Renal pelvis (tissue), 12 donors: ENCODE measurements at places on chromosomes 6 and 20. TPM values are rescaled to one million over a fixed set of nuclear protein-coding genes. Genes with fewer than 3 reads are reported as not detected.

DNA sequence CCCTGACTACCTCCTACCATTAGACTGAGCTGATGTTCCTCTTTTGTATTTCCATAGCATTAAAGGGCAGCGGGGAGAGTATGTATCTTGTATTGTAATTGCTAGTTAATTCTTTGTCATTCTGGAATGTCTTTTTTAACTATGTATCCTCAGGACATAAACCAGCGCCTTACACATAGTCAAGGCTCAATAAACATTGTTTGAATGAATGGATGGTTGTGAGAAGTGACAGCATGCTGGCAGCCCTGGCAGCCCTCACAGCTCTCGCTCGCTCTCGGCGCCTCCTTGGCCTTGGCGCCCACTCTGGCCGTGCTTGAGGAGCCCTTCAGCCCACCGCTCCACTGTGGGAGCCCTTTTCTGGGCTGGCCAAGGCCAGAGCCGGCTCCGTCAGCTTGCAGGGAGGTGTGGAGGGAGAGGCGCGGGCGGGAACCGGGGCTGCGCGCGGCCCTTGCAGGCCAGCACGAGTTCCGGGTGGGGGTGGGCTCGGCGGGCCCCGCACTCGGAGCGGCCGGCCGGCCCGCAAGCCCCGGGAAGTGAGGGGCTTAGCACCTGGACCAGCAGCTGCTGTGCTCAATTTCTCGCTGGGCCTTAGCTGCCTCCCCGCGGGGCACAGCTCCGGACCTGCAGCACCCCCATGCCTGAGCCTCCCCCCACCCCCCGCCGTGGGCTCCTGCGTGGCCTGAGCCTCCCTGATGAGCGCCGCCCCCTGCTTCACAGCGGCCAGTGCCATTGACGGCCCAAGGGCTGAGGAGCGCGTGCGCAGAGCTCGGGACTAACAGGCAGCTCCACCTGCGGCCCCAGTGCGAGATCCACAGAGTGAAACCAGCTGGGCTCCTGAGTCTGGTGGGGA lies 93.1 kb downstream of the RNF182 start:
- no peak for DNase-seq

DNA sequence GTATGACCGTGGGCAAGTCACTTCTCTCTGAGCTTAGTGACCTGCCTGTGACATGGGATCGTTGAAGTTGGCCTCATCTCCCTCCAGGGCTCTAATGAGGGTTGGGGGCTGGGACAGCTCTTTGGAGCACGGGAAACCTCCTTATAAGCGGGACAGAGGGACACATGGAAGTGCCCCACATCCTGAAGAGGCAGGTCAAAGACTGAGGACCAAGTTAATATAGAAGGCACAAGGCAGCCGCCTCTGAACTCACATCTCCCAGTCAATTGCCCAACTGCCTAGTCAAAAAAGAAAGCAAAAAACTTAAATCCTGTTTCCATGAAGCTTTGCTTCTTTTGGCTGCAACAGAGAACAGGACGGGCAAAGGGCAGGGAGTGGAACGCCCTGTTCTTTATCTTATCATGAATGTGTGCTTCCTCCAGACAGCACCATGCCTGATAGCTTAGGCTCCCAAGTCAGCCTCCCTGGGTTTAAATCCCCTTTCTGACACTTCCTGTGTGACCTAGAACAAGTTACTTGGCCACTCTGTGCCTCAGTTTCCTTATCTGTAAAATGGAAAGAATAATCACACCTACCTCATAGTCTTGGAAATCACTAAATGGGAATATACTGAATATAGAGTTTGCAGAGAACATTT lies 27.1 kb downstream of the LBP start:
- no peak for DNase-seq

DNA sequence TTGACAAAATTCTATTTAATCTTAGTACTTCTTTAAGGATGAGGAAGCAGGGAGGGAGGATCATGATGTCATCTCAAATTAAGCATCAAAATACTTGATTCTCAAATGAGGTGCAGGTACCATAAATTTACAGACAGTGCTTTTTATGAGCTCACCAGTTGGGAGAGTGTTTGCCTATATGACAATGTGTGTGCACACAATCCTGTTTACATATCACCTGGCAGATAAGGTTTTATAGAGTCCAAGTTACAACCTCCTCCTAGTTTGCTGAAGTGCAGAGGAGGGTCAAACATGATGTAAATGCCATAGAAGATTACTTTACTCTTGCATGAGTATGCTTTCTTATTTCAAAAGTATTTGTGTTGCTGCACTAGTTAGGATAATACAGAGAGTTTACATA lies 6.4 kb downstream of the ATXN1 start:
- no peak for DNase-seq

DNA sequence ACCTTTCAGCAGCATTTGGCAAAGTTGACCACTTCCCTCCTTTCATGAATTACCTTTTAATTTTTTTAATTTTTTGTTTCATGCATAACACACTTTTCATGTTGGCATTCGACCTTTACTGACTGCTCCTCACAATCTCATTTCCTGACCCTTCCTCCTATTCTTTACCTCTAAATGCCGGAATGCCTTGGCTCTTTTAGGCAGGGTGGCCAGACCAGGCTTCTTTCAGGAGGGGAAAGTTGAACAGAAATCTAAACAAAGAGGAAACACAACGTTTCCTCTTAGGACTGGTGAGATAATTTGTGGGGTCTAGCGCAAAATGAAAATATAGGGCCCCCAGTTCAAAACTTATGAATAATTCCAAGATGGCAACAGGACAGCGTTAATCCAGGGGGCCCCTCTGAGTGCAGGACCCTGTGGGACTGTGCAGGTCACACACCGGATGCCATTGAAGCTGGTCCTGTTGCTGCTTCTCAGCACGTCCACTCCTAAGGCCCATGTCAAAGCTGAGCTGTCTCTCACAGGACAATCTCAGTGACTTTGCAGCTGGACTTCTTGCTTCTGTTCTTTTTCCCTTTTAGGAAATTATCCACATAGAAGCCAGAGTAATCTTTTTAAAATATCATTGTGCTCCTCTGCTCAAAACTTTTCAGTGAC lies 313.8 kb downstream of the HDGFL1 start:
- DNase-seq = no peak

C20orf202 gene
- 0.33 TPM for polyA plus RNA-seq

HRH3 gene
- polyA plus RNA-seq = 0.19 TPM

DNA sequence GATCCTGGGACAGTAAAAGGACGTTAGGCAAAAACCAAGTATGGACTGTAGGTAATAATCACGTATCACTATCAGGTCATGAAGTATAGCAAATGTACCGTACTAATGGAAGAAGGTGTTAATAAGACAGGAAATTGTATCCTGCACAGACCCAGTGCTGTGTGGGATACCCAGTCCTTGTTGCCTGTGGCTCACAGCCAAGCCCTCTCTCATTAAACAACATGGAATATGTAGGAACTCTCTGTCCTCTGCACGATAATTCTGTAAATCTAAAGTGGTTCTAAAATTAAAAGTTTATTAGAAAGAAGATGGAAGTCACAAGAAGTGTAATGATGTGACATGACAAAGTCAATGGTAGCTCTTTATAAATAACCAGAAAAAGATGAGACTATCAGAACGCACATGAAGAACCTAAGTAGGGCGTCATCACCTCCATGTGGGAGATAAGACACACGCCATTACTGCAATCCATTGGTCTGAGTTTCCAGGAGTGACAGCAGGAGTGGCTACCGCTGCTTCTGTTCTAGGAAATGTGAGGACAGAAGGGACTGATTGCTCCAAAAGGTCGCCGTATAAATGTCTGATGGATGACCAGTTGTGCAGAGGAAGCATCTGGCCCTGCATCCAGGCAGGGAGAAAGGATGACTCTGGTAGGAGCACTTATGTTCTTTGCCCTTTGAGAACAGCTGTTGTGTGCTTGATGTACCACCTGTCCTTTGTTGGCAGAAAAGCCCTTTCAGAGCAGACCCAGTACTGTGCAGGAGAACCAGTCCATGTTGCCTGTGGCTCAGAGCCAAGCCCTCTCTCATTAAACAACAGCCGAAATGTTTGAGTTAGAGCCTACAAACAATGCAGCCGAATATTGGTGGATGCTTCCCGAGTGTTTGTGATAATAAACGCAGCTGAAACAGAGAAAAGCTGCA lies 125.6 kb downstream of the FIG4 start:
- DNase-seq = no peak
